Activated CD4-positive, alpha-beta T cell treated with anti-CD3 and anti-CD28 coated beads, Interleukin-2, amount 50 U/mL, for 24 hours (primary cell): ENCODE measurements at places on chromosomes 3 and 15.

GRCh38 chr15:99124641-99125040, 19.8 kb downstream of the SYNM start:
- no peak for DNase-seq

- DNase-seq, result no peak
These were observed 141.2 kb upstream of the TLE3 start for GRCh38 chr15:70238917-70239316.

DNA sequence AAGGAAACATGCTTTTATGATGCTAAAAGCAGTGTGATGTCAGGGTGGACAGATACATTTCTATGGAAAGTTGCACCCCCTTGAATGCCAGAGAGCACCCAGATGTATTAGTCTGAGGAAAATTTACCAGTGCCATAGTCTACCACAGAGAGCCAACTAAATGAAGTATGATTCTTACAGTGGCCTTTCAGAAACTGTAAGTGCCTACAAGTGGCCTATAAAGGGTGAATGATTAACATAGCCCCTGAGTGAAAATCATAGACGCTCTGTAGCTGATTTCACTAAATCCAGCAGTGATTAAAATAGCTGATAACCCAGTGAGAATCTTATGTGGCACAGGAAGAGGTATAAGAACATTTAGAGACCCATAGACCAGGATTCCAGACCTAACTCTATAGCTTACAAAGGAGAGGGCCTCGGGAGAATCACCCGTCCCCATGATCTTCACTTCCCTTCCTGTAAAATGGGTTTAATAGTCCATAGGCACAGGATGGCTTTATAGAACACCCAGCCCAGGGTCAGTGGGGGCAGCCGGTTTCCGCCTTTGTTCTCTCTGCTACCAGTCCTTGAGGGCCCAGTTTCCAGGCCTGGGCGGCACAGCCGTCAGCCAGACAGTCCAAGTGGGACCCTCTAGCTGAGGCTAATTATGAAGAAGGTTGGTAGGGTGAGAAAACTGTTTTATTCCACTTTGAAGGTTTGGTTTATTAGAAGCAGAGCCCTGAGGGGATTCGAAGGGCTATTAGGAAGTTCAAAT, 35.5 kb upstream of the CACNA2D3 start:
- DNase-seq, result no peak

DNA sequence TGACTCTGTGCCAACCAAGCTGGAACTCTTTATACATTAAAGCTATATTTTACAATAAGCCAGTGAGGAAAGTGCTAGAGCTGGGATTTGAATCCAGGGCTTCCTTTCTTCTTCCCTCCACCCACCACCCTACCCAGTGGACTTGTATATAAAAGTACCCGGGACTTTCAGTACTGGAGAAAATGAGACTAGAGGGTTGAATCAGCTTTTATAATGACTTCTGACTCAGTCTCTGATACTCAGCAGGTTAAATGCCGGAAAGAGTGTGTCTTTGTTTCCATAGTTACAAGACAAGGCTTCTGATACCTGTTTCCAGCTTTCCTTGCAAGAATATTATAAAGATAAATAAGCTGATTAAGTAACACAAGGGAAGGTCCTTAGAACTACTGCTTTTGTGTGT, 80.9 kb downstream of the FRMD4B start:
- no peak for DNase-seq

GRCh38 chr15:88021601-88022000, 234.9 kb downstream of the NTRK3 start:
- no peak for DNase-seq
